ENCODE measurements at places on chromosomes 1 and 21.

GRCh38 chr1:224749916-224750315 lies 133.8 kb downstream of the CNIH3 start:
- no peak for DNase-seq

- DNase-seq: no peak
Observed at GRCh38 chr1:237045278-237046016, 3.5 kb downstream of the RYR2 start.

DNA sequence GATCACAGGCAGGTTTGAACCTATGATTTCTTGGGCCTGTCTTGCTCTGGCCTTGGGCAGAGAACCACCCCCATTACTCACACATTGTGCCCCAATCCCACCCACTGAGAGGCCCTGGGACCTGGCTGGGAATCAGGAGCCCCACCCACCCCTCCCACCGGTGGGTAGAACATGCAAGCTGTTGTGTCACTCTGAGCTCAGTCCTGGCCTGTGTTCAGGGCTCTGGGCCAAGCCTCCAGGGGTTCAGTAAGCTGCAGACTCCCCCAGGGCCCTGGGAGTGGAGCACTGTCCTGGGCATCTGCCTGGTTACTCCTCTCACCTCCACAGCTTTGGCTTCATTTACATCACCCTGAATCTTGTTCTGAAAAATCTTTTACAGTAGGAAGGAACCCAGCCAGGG lies 270.5 kb downstream of the RRAGC start:
- peak; percentile 39 for DNase-seq

GRCh38 chr1:200042119-200042551 lies 14.6 kb downstream of the NR5A2 start:
- no peak for DNase-seq

GRCh38 chr1:41861535-41862383 lies 57.0 kb downstream of the HIVEP3 start:
- no peak for DNase-seq

- DNase-seq: no peak
Observed at GRCh38 chr1:223670458-223671159, 5.1 kb upstream of the CAPN8 start.

GRCh38 chr1:29878501-29878900 lies 642.2 kb downstream of the PTPRU start:
- no peak for DNase-seq

DNA sequence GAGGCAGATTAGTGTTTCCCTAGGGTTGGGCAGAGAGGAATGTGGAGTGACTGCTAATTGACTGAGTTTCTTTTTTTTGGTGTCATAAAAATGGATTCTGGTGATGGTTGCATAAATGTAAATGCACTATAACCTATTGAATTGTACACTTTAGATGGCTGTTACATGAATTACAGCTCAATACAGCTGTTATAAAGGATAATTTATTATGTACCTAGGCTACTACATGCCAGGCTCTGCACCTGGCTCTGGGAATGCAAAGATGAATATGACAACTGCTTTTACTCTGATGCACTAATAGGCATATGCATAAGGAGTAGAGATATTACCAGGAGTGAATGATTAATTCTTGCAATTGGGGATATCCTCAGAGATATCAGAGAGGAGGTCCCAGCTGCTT lies 345.3 kb downstream of the PTBP2 start:
- DNase-seq: no peak

- no peak for DNase-seq
Observed at GRCh38 chr1:158506369-158506987, 34.5 kb downstream of the OR10R2 start.

- no peak for DNase-seq
Observed at GRCh38 chr1:10360045-10360444, 38.8 kb upstream of the PGD start.

DNA sequence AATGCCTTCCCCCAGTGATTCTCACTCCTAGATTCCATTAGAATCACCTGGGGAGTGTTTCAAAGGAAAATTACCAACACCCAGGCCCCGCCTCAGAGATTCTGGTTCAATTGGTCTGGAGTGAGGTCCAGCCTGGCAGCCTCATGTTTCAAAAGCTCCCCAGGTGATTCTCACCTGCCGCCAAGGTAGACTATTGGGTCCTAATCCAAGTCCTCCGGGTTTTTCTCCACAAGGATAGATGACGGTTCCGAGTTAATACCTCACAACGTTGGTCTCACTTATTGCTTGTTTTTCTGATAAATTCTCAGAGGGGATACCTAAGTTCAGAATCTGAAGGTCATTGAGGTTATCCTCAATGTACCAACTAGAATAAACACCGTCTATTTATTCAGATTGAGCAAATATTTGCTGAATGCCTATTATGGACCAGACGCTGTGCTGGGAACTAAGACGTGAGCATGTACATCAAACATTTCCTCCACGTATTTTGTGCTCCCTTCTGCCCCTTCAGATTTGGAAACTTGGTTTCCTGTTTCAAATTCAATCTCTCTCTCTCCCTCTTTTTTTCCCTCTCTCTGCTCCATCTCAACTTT lies 97.5 kb downstream of the SEC16B start:
- DNase-seq: no peak

- DNase-seq: no peak
Observed at GRCh38 chr1:177119311-177119710, 45.2 kb downstream of the ASTN1 start.

- DNase-seq: no peak
Observed at GRCh38 chr1:176809292-176809691, 346.3 kb downstream of the PAPPA2 start.

GRCh38 chr21:18877917-18878316 lies 474.3 kb upstream of the TMPRSS15 start:
- peak; percentile 75 for DNase-seq

DNA sequence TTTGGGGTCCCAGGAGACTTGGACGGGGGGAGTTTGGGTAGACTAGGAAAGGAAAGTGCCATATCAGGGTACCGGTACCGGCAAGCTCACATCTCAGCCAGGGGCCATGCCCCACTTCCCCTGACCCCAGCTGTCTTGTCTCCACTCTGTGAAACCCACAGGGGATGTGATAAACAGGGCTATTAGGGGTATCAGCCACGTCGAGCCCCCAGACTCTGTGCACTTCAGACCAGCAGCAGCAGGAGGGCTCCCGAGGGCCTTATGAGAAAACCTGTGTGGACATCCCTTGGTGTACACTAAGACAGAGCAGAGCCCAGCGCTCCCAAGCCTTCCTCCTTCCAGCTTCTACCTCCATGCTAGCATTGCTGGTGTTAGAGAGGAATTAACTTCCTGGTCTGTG lies 46.3 kb downstream of the TNNT2 start:
- DNase-seq: no peak

- DNase-seq: no peak
Observed at GRCh38 chr1:223328566-223328965, 35.4 kb downstream of the SUSD4 start.

DNA sequence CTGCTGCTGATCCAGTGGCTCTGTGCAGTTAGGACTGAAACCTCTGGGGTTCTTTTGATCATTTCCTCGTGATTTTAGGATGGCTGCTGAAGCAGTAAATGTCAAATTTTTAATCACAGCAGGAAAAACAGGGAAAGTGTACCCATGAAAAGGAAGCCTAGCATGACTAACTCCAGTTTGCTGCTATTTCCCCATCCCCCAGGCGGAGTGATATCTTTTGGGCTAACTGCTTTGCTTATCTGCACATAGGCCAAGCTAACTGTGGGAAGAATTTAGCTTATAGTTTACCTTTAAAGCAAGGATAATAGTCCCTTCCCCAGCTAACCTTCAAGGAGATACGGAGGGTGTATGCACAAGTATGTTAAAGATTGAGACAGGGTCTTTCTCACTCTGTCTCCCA lies 149.8 kb upstream of the TNR start:
- no peak for DNase-seq

DNA sequence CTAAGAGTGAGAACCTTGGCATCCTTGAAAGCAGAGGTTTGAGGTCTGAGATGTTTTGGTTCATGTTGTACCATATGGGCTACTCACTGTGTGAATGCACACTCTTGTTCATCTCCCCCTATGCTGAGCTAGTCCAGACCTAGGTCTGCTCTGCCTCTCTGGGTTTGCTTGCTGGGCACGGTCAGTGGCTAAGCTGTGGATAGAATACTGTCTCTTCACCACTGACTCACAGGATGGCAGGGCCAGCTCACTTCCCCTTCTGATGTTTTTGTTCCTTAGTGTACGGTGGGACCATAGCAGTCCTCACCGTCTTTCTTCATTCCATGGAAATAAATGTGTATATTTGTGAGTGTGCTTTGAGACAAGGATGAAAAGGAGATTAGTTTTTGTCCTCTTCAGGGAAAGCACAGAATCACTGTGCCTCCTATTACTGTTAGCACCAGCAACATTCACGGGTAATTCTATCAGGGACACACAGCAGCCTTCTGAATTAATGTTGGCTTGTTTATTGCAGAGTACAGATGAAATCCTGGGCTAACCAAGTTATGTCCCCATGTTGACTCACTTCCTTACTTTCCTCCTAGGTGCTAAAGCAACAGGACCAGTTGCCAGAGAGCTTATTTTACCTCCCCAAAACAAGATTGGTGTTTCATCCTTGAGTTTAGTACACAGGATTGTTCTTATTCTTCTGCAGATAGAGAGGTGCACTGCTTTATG lies 56.9 kb upstream of the IVNS1ABP start:
- no peak for DNase-seq

DNA sequence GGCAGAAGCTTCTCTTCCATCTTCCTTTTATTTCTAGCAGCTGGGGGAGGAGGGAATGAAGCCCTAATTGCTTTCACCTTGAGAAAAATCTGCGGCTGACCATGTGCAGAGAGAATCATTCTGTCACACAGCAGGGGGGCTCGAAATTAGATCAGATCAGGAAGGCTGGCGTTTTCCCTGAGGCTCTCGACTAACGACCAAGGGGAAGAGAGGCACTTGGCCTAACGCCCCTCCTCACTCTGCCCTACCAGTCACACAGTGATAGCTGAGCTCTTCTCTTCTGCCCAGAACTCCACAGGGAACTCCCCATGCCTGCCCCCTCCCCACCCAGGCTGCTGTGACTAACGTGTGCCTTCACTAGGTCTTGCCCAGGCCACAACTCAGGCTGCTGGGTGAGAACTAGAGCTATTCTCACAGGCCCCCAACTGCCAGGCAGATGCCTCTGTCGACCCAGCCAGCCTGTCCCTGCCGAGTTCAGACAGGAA lies 26.5 kb upstream of the KHDRBS1 start:
- DNase-seq: no peak

- DNase-seq: no peak
Observed at GRCh38 chr1:244552336-244552735, 91.3 kb downstream of the CATSPERE start.

- DNase-seq: no peak
Observed at GRCh38 chr1:99527078-99527477, 118.8 kb upstream of the PALMD start.

- no peak for DNase-seq
Observed at GRCh38 chr1:19208710-19209438, 1.2 kb downstream of the UBR4 start.

DNA sequence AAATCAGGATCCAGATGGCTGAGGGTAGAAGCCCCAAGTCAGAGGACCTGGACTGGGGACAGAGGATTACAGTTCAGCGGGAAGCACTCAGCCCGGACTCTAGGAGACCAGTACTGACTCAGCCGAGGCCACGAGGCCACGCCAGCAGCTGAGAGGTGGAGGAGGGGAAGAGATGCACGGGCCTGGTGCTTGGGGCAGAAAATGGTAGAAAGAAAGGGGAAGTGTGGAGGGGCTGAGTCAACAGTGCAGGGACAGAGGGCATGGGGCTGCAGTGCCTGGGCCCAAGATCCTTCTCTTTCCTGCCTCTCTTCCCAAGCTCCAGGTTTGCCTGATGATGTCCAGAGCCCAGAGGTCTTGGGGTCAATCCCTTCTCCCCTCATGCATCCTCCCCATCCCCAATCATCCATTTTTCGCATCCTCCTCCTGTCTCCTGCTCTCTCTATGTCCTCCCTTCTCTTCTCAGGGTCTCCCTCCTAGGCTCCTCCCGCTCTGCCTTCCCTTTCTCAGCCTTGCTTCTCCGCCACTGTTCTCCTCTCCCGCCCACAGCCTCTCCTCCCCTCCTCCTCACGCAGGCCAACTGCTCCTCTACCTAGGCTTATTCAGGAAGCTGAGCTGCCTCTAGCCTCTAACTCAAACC lies 7.7 kb downstream of the ARHGEF2 start:
- DNase-seq: peak; percentile 64

DNA sequence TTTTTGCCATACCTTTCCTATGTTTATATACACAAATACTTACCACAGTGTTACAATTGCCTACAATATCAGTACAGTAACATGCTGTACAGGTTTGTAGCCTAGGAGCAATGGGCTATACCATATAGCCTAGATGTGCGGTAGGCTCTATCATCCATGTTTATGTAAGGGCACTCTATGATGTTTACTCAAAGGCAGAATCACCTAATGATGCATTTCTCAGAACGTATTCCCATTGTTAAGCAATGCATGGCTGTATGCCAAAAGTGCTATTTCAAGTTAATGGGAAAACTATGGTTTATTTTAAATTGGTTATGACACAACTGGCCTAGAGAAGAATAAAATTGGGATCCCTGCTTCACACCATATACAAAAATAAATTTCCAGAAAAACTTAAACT lies 36.9 kb upstream of the DISP1 start:
- no peak for DNase-seq

DNA sequence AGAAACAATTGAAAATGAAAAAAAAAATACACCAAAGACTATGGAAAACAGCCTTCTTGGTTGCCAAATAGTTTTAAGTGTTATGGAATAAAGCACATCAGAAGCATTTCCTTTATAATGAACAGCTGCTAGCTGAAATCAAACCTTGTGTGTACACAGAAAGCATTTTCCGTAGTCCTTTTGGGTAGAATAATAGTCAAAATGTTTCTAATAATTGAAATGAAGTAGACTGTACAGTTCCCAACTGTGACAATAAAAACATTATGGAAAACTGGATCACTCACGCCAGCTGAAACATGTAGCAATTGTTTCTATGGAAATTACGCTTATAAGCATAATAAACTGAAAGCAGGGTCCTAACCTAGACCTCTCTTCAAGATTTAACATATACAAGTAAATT lies 856.3 kb upstream of the B3GALT2 start:
- DNase-seq: no peak

DNA sequence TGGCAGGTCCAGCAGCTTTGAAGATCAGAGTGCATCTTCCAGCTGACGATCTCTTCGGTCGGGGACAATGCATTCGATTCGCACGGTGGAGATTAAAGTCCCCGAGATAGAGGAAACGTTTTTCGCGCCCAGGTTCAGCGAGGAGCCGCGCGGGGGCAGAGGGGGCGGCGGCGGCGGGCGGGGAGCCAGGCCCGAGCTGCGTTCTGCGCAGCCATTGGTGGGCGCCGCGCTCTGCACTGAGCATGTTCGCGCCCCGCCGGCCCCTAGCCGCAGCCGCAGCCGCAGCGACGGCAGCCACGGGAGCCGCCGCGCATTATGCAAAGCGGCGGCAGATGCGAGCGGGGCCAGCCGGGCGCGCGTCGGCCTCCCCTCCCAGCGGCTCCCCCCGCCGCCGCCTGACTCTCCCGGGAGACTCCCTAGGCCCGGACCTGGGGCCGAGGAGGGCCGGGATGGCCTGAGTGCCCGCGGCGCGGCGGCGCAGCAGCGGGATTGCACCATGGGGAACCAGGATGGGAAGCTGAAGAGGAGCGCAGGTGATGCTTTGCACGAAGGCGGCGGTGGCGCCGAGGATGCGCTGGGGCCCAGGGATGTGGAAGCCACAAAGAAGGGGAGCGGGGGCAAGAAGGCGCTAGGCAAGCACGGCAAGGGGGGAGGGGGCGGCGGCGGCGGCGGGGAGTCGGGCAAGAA lies at the start of gene FMN2:
Gene FMN2, plus strand, starts transcription at position 270 of the 687 bp plus-strand sequence. Its CDS starts 227 bp downstream, at position 497.
- DNase-seq: no peak

- DNase-seq: peak; percentile 39
Observed at GRCh38 chr1:168726281-168726680, 2.7 kb downstream of the DPT start.

GRCh38 chr1:89025928-89026327 lies 3.3 kb upstream of the GBP3 start:
- no peak for DNase-seq

GRCh38 chr1:42145389-42145716 lies 7.9 kb upstream of the GUCA2B start:
- no peak for DNase-seq
